ENCODE measurements at places on chromosomes 11 and 22.

GRCh38 chr11:66477263-66478201, 2.7 kb upstream of the DPP3 start:
- DNase-seq: no peak

- DNase-seq: no peak
Observed at GRCh38 chr22:46801826-46802607, 39.6 kb downstream of the TBC1D22A start.

- DNase-seq: no peak
Observed at GRCh38 chr11:27386181-27386845, 23.3 kb upstream of the CCDC34 start.

DNA sequence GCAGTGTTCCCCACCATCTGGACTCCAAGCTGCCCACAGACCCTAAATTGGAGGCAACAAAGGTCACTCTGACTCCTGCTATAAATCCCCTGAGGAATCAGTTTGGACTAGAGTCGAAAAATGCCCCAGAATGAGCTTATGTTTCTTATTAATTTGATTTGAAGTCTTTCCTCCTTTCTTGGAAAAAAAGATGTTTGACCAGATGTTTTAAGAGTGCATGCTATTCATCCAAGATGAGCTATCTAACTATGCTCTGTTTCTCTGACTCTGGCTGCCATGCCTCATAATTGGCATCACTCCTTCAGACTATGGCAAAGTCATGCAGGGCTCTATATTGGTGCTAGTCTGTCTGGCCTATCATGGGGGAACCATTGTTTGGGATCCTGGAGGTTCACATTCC, 174.0 kb downstream of the SPON1 start:
- DNase-seq: no peak

- no peak for DNase-seq
Observed at GRCh38 chr22:21068681-21069276, 23.0 kb downstream of the LRRC74B start.

- no peak for DNase-seq
Observed at GRCh38 chr11:117806846-117807245, 9.8 kb upstream of the DSCAML1 start.

- DNase-seq: no peak
Observed at GRCh38 chr11:12083380-12083779, 27.0 kb upstream of the MICAL2 start.

GRCh38 chr11:123135863-123136446, 59.1 kb downstream of the CLMP start:
- no peak for DNase-seq

DNA sequence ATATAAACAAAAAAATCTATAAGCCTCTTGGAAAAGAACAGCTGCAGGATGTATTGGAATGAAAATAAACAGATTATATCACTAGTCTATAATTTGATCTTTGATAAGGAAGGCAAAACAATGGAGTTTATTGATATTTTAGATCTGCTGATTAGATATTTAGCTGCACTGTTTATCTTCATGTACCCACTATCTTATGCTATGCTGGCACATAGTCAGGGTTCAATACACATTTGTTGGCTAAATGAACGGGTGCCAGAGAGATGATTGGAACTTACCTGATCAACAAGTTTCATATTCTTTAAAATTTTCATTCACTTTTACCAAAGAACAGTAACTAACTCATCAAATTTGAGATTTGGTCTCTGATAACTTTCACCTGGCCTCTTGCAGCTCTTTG, 26.9 kb downstream of the MMP20 start:
- DNase-seq: no peak

GRCh38 chr11:64339754-64340408, at the start of gene CCDC88B:
Gene CCDC88B (plus strand): TSS chr11:64340204. CDS start chr11:64340267, 63 bp downstream.
- DNase-seq: peak; percentile 81

- DNase-seq: no peak
Observed at GRCh38 chr11:3180869-3181268, 15.8 kb upstream of the OSBPL5 start.

DNA sequence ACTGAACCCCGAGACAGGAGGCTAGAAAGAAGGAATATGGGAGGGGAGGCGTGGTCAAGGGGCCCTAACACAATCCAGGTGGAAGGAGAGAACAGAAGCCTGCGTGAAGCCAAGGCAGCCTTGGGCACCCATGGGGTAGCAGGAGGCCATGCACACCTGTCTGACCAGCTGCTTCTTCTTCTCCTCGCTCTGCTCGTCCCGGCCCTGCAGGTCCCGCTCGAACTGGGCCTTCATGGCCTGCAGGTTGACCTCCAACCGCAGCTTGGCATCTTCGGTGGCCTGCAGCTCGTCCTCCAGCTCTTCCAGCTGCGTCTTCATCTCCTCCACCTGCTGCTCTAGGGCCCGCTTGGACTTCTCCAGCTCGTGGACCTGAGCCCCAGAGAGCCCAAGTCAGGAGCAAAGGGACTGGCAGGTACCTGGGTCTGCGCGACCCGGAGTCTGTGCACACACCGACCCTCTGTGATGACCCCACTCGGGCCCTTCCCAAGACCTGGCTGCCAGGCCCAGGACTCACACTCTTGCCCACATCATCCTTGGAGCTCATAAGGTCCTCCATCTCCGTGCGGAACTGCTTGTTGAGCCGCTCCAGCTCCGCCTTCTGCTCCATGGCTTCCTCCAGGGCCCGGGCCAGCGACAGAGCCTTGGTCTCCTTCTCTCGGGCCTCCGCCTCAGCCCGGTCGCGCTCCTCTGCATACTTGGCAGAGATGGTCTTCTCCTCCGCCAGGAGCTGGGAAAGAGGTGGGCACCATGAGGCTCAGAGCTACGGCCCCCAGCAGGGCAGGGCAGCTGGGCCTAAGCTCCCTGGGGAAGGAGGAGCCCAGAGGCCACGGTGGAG, 35.9 kb downstream of the APOL1 start:
- no peak for DNase-seq

DNA sequence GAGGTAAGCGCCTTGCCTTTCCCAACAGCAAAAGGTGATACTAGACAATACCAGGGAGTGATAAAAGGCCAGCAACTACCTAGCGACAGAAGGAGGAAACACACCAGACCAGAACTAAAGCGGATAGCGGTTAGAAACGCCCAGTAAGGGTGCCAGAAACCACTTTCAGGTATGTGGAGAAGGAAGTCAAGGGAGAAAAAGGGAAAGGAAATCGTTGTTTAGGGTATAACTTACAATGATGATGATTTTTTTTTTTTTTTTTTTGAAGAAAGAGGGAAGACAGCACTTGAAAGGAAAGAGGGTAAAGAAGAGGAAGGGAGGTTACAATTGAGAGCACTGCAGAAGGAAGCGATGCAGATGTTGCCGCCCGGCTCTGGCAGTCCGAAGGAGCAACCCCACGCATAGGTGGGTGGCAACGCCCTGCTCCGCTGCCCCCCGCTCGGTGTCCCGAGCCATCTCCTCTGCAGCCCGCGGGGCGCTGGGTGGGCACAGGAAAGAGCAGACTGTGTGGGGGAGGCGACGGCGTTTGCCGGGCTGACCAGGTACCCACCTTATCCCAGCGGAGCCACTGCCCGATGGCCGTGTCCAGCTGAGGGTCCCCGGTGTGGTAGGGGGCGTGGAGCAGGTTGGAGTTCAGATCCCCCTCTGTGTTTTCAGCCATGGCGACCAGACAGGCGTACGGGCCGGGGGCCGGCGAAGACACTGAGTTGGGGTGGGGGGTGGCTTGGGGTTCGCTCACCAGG, 561 bp downstream of the PGM2L1 start:
- DNase-seq: peak; percentile 30

GRCh38 chr11:6742260-6742659, 29.5 kb downstream of the OR2AG2 start:
- no peak for DNase-seq

DNA sequence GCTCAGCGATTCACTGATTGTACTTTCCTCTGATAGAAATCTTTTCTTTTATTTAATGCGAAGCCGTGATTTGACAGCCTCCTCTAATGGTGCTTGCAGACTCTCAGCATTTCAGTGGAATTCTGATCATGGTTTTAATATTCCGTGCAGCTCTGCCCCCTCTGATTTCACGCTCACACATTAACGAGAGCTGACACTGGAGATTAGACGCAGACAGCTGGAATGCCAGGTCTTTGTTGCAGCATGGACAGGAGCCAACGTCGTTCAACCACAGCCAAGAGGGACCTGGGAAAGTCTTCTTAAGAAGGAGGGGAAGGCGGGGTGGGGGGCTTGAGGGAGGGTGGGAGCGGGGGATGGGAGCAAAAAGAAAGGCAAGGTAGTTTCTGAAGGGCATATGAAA, 186.4 kb downstream of the BLID start:
- no peak for DNase-seq

DNA sequence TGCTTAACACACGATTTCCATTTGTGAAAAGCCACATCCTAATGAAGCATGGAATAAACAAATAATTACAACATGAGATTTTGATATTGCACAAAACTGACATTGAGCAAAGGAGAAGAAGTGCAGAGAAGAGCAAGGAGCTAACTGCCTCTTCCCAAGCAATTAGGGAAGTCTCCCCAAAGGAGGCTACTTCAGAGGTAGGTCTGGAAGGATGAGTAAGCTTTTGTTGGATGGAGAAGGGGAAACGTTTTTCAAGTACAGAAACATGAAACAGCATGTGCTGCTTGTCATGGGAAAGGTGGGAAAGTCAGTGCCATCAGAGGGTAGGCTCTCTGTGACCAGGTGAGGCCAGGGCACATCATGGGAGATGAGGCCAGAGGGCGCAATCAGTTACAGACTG, 132.2 kb upstream of the SESN3 start:
- DNase-seq: no peak

DNA sequence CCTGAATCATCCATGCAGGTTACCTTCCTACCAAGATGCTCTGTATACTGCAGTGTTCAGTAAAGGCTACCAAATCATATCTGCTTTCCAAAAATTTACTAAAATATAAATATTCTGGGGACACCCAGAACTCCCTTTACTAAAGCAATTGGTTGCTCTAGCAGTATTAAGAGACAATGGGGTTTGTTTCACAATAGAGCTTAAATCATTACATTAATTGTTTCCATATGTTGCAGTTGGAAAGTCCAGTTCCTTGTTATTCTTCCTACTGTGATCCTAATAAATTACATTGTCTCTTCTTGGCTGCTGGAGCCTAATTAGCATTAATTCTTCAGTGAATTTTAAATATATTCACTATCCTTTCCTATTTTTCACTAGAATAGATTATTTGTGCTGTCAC, 316.0 kb upstream of the MTNR1B start:
- no peak for DNase-seq

- DNase-seq: no peak
Observed at GRCh38 chr11:27218421-27219038, 144.5 kb downstream of the CCDC34 start.

DNA sequence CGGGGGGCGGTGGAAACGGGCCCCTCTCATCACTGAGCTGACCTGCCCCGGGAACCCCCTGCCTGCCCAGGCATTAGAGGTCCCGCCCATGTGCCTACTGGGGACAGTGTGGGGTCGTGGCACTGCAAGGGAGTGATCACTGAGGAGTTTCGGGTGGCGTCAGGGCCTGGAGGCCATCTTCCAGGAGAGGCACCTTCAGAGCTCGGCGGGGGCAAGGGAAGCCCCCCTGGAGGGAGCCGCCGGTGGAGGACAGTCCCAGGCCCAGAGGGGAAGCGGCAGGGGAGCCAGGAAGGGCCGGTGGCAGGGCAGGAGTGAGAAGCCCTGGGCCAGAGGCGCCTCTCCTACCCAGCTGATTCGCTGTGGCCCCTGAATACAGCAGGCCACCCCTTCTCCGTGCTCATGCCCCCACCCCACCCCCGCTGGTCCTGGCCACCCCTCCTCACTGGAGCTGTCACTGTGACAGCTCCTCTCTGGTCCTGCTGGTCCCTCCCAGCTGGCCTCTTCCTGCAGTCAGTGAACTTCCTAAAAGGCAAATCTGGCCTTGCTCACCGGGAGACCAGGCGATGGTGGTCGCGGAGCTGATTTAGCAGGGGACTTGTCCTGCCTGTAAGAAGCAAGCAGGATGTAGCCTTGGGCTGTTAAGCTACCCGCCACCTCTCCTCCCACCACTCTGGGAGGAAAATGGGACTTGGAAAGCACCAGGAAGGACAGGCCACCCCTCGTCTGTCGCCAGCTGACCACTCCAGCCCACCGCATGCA, 2.0 kb upstream of the MAPK11 start:
- no peak for DNase-seq

DNA sequence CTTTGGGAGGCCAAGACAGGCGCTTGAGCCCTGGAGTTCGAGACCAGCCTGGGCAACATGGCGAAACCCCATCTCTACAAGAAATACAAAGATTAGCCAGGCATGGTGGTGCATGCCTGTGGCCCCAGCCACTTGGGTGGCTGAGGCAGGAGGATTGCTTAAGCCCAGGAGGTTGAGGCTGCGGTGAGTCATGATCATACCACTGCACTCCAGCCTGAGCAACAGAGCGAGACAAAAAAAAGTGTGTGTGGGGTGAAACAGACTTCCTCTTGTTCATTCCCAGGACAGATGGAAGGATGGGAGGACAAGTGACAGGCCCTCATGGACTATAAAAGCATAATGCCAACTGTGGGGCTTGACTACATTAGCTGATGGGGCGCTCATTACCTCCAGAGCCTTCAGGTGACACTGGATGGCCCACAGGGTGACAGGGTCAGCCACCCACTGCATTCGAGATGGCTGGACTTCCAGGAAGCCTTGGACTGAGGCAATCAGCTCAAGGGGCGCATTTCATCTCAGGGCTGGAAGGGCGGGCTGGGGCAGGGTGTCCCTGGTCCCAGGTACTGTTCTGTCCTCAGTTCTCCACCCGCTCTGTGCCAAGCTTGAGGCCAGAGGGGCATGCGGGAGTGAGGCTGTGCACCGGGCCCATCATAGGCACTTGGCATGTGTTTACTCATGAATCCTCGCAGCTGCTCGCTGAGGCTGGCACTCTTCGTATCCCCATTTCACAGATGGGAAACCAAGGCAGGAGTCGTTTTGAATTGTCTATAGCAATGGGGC, 12.5 kb downstream of the NPTXR start:
- no peak for DNase-seq

GRCh38 chr11:133269267-133269666, 263.0 kb downstream of the OPCML start:
- DNase-seq: no peak

Data from T-helper 17 cell (primary cell).